Hematopoietic multipotent progenitor cell (in vitro differentiated cells): ENCODE measurements at places on chromosomes 5 and 9. TPM values are rescaled to one million over a fixed set of nuclear protein-coding genes. Genes with fewer than 3 reads are reported as not detected.

The LRRC19 gene
- total RNA-seq: not detected

- DNase-seq: no peak
Measured at GRCh38 chr9:98057138-98057799, 737 bp downstream of the NANS start.

DNA sequence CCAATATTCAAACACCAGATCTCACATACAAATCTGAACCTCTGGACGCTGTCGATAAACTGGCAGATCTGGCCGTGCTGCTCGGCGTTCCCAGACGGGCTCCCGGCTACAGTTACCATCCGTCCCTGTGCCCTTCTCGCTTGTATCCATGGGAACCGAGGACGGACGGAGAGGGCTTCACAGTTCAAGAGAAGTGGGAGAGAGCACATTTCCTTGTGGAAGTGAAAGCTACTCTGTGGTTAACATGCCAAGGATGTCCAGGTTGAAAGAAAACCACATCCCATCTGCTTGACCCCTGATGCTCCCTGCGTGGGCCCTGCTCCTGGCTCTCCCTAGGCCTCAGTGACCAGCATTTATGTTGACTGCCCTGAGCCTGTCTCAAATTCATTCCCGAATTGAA is 6.3 kb upstream of the DBN1 start:
- no peak for DNase-seq

The AQP3 gene
- 1.6 TPM for total RNA-seq

- no peak for DNase-seq
Measured at GRCh38 chr5:95241-95980, 3.4 kb downstream of the PLEKHG4B start.

- DNase-seq: no peak
Measured at GRCh38 chr5:119158144-119158543, 87.3 kb downstream of the DMXL1 start.

The SPINK6 gene
- total RNA-seq: not detected

DNA sequence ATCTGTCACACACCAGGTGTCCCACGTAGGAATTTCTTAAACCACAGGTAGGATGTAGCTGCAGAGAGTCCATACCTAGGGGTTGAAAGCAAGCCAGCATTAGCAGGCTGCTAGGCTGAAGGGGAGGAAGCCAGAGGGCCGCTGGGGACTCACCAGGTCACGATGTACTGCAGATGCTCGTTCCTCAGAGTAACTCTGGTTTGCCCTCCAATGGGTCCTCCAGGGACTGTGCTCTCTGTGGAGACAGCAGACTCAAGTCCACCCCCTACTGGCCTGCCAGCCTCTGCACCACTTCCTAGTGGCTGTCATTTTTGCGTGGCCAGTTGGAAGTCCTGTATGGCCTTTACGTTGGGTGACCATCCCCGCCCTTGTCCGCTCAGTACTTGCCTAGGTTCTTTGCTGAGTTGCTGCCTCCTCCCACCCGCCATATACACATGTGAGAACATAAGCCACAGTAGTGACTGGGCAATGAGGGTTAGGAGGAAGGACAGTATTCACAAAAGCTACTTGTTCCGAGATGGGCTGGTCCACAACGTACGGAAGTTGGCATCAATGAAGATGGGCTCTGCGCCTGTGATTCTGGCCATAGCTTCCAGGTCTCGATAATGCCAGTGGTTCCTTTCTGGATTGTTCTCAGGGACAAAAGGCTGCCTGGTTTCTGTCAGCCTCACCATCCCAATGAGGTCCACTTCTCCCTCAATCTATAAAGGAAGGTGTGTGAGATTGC is 4.1 kb downstream of the RPL7A start:
- no peak for DNase-seq

- DNase-seq: no peak
Measured at GRCh38 chr9:131743501-131743900, 3.6 kb upstream of the RAPGEF1 start.

- no peak for DNase-seq
Measured at GRCh38 chr5:95822542-95823181, at the start of gene GLRX. Gene GLRX, minus strand, starts transcription at chr5:95822726. Its CDS starts 64 bp downstream, at chr5:95822662.

The ANKRD20A1 gene
- total RNA-seq: 0.54 TPM

The IRF1 gene
- total RNA-seq: 181 TPM

The ZNF300 gene
- 3.0 TPM for total RNA-seq

The GGTA1 gene
- 4.8 TPM for total RNA-seq

- no peak for DNase-seq
Measured at GRCh38 chr5:115414406-115415142, 118.1 kb upstream of the CCDC112 start.

DNA sequence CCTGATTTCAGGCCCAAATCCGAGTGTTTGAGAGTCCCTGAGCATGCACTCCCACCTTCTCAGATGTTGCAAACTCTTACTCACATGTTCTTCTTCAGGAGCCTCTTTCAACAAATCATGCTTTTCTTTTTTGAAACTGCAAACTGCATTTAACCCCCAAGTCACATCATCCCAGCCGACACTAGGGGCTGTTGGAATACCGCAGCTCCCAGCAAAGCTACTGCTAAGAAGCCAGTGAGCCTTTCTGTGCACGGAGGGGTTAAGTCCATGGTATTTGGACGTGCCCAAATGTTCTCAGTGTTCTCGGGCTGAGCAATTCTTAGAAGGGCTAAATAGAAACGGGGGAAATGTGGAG is 282.9 kb downstream of the NFIB start:
- DNase-seq: no peak

DNA sequence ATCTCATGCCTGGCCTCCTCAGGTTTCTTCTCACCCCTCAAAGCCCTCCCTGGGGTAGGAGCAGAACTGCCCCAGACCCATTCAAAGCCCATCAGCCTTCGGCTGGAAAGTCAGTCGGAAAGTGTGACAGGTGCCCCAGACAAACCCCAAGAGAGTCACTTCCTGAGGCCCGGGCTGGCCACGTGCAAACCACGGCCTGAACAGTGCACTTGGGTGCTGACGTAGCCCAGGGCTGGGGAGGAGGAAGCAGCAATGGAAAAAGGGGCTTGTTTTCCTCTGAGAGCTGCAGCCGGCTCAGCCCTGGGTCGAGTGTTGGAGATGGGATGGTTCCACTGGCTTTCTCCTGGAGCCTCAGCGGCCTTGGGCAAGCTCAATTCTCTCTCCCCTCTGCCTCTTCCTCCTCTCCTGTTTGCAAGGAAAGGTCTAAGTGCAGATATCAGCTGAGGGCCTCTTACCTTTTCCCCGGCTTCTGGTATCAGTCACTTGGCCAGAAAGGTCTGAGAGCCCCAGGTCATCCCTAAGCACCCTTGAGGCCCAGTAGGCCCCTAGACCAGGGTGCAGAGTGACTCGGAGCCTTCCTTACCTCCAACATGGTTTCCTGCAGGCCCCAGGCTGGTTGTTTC is 5.9 kb upstream of the EGR1 start:
- DNase-seq: peak; percentile 38

- no peak for DNase-seq
Measured at GRCh38 chr9:110900456-110900855, 137.8 kb downstream of the LPAR1 start.

GRCh38 chr9:120757026-120757913 is 35.9 kb downstream of the FBXW2 start:
- DNase-seq: no peak

- peak; percentile 80 for DNase-seq
Measured at GRCh38 chr9:123867034-123867433, 62.9 kb downstream of the DENND1A start.

- no peak for DNase-seq
Measured at GRCh38 chr5:56817263-56818014, 2.1 kb downstream of the MAP3K1 start.

The FAM151B gene
- 0.81 TPM for total RNA-seq

GRCh38 chr9:105118636-105119035 is 125.8 kb upstream of the SLC44A1 start:
- DNase-seq: no peak

DNA sequence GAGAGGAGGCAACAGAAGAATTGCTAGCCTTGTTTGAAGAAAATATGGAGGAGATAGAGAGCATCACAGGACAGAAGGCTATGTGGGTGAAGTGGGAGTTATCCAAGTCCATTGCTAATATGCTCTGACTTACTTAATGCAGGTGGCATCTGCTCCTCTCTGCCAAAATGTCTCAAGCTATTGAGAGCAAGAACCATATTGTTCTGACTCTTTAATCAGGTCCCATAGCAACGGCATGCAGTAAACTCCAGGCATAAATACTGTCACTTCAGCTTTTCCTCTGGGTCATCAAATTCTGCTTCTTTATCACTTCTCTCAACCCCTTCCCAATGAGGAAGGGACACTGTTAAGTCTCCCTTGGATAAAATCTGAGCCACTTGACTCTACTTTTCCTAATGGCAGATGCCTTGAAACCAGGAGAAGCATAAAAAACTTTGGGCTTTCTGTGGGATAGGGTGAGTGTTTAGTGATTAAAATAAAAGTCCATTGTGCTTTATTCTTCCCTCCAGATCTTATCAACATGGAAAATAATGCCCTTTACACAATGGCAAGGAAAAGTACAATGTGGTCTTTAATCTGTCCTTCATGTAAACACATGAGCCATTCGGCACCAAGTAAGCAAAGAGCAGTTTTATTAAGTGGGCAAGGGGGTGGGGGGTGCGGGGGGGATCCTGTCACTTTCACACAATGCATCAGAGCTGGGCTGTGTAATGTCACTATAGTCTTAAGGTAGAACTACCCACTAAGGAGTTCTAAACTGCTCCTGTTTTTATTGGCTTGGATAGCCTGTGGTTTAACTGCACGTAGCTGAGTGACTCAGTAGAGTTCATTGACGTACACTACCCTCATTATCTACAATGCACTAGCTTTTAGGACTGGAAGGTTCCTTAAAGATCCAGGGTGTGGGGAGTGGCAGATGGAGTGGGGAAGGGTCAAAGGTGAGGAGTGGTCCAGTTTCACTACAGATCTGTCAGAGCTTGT is 71.0 kb upstream of the TARS1 start:
- no peak for DNase-seq

- DNase-seq: no peak
Measured at GRCh38 chr5:124104344-124104743, 592.4 kb downstream of the CSNK1G3 start.

DNA sequence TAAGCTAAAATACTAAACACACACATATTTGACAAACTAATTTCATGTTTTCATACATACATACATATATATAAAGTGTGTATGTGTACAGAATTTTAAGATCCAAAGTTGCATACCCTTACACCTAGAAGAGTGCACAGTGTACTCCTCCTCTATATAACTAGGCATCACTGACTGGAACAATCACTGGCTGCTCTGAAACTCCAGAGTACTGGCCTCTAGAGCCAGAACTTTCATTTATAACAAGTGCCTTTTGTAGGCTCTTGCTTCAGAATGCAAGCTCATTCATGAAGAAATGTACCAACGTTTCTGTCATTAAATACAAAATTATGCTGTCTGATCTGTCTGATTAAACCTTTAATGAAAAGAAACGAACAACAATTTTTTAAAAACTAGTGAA is 4.0 kb downstream of the LEAP2 start:
- no peak for DNase-seq

- no peak for DNase-seq
Measured at GRCh38 chr5:4011943-4012342, 416.3 kb downstream of the IRX1 start.

GRCh38 chr9:26955222-26955903 is 849 bp upstream of the IFT74 start:
- DNase-seq: no peak

DNA sequence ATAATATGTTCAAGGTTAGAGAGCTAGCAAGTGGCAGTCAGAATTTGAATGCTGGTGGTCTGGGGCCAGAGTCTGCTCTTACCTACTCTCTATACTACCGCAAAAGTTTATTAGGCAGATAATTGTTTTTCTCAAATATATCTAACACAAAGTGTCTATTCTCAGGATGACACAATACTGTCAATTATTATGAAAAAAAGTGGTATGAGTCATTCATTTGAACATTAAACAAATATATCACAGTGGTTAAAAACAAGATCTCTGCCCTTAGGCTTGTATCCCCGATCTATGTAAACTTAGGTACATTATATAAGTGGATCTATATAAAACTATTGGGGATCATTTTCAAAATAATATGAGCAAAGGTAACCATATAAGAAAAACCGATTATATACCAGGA is 354.9 kb downstream of the CETN3 start:
- DNase-seq: no peak

DNA sequence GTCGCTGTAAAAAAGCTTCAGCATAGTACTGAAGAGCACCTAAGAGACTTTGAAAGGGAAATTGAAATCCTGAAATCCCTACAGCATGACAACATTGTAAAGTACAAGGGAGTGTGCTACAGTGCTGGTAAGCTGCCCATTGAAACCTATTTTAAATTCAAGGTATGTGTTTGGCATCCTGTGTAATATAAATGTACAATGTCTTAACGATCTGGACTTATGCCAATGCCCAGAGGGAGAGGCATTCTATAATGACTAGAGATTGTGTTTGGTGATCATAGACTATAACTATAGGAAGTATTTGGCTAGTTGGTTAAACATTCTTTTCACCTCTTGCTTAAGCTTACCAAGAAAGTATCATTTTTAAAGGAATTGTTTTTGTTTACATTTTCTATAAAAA is 95.7 kb downstream of the INSL6 start:
- no peak for DNase-seq

DNA sequence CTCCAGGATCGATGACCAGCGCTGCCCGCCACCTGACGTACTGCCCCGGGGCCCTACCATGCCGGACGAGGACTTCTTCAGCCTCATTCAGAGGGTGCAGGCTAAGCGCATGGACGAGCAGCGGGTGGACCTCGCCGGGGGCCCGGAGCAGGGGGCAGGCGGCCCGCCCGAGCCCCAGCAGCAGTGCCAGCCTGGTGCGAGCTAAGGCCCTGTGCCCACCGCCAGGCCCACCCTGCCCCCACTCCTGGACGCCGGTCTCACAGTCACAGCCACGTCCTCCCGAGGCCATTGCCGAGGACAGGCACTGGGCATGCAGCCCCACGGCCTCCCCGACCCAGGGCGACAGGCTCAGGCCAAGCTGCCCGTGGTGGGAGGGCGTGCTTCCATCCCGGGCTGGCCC is 5.5 kb downstream of the DNLZ start:
- DNase-seq: no peak
